Activated T-helper 1 cell treated with anti-CD3 and anti-CD28 coated beads, Interleukin-12 subunit alpha, Interleukin-12 subunit beta, Interleukin-2, Interleukin-4 antibody, amounts not matched to agents 30 ng/mL and 10 ng/mL and 1 ng/mL, durations not matched to agents 14 hours and 24 hours and 36 hours (primary cell): ENCODE measurements at places on chromosomes 4 and X.

DNA sequence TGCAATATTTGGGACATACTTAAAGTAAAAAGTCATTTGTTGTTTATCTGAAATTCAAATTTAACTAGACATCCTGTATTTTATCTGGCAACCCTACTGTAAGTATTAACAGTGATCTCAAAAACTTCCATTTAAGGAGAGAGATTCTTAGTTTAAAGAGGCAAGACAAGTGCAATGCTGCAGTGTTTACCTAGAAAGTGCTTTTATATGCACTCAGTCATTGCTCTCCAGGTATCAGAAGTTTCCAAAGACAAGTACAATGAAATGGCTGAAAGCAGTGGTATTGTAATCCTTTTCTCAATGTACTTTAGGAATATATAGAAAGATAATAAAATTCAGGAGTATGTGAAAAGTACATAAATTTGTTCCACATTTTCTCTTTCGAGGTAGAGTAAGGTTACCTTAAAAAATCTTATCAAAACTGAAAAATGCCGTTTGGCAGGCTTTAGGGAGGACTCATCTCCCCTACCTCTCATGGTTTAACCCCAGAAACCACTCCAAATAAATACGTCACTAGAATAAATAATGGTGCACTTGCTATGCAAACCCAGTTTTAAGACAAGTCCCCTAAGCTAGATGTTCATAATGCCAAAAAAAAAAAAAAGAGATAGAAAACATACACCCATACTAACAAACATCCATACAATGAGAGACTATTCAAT, 45.7 kb downstream of the ELF2 start:
- DNase-seq: no peak

DNA sequence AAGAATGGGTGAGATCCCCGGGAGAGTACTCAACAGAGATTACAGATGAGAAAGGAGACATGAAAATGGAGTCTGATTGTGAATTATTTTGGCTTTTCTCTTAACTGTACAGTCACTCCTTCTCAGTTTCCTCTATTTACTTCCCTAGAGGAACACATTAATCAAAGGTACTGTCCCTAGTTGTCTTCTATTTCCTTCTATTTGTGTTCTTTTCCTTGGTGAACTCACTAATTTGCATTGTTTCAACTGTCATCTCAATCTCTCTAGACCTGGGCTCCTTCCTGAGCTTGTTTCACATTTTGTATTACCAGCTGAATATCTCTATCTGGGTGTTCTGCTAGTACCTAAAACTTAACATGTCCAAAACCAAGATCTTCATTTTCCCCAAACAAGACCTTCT, 59.8 kb downstream of the ABCB7 start:
- no peak for DNase-seq

DNA sequence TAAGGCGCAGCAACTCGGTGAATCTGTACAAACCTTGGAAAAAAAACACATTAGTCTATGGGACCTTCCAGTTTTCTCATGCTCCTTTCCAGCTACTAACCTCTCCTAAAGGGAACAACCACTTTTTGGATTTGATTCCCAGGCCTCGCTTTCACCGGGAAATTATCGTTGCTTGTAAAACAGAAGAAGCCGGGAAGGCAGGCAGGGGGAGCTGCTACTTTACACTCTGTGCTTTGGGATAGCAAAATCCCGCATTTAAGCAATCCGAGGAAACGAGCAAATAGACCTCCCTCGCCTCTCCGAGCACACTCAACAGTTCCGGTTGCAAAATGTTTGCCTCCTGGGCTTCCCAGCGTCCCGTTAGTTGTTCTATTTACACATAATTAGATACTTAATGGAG, 1.2 kb downstream of the CD38 start:
- no peak for DNase-seq

- DNase-seq: no peak
Observed at GRCh38 chr4:64497491-64497890, 88.2 kb upstream of the TECRL start.

GRCh38 chr4:67436742-67437141, 108.6 kb downstream of the CENPC start:
- DNase-seq: no peak

GRCh38 chr4:158176108-158176507, 3.3 kb upstream of the GASK1B start:
- DNase-seq: no peak

DNA sequence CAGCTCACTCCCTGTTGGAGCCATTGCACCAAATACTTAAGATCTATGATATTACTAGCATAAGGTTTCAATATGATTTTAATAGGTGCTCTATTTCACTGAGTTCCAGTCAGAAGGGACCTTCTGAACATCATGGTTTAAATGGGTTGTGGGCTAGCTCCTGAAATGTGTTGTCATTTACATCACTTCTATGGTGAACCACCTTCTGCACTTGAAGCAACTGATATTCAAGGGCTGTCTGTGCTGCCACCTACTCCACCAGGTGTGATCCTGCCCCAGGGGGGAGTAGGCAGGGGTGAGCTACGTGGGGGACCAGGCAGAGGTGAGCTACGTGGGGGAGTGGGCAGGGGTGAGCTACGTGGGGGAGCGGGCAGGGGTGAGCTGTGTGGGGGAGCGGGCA, 35.2 kb downstream of the RNF175 start:
- no peak for DNase-seq

GRCh38 chrX:99271641-99272040, 1138.4 kb downstream of the PCDH19 start:
- DNase-seq: no peak

DNA sequence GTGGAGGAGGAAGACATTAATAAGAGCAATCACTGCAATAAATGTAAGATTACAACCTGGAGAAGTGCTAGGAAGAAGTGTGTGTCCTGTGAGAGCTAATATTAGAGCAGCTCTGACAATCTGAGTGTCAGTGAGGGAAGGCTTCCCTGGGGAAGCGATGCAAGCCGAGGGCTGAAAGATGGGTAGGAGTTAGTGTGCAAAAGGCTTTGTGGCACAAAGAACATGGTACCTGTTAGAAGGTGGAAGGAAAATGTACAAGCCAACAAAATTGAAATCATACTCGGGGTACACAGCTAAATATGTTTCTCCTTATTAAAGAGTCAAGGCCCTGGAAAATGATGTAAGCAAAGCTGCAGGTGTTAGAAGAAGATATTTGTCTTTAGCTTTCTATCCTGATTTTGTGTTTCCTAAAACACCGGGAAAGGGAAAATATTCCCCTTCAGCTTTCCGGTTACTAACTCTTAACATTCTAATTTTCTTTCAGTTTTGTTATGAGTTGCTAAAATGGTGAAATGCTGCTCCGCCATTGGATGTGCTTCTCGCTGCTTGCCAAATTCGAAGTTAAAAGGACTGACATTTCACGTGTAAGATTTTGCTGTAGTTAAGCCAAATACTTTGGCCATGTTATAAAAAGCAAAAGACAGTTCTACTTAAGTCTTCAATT, 808 bp downstream of the THAP6 start:
- no peak for DNase-seq

GRCh38 chrX:119398587-119398973, 556 bp upstream of the SLC25A43 start:
- DNase-seq: no peak

- no peak for DNase-seq
Observed at GRCh38 chr4:67401902-67402301, 143.4 kb downstream of the CENPC start.

DNA sequence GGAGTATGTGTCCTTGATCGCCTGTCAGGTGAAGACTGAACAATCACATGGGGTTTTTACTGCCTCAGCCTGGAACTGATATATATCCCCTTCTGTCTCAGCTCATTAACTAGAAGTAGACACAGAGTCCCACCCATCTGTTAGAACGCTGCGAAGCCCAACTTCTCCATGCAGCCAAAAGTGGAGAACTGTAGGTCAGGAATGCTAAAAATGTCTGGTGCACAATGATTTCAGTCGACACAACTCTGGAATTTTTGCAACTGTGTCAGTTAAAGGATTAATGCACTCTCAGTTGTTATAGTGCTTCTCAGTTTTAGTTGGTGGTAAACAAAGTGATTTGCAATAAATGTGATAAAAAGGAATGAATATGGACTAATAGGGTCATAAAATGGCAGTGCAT, 287.2 kb downstream of the INPP4B start:
- DNase-seq: no peak

GRCh38 chr4:152509595-152510225, 26.2 kb downstream of the FBXW7 start:
- no peak for DNase-seq

DNA sequence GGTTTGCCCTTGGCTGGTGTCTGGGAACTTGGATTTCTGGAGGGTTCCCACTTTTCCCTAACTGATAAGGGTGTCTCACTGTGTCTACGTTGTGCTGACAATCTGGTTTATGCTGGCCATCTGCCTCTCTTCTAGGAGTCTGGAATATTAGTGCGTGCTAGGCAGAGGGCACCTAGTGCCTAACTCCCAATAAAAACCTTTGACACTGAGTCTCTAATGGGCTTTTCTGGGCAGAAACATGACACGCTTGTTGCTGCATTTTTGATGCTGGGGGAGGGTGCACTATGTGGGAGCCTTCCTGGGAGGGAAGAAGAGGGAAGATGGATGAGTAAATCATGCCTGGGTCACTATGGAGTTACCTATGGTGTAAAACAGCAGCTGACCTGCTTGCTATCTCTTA, 16.3 kb upstream of the ZNF41 start:
- DNase-seq: no peak

DNA sequence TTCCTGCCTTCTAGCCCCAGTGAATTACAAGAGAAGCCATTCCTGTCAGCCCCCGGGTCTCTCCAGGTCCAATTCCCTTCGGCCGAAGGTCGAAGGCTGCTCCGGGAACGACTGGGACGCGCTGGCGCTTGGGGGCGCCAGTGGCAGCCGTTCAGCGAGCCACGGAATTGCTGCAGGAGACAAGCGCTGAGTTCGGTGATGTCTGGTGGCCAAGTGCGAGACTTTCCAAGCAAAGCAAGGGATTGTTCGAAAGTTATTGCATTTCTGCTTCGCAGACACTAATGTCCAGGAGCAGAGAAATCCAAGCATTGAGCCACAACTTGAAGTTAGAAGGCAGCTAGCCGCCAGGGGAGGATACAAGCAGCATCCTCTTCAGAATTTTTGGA, 1.1 kb upstream of the DKK2 start:
- DNase-seq: no peak

DNA sequence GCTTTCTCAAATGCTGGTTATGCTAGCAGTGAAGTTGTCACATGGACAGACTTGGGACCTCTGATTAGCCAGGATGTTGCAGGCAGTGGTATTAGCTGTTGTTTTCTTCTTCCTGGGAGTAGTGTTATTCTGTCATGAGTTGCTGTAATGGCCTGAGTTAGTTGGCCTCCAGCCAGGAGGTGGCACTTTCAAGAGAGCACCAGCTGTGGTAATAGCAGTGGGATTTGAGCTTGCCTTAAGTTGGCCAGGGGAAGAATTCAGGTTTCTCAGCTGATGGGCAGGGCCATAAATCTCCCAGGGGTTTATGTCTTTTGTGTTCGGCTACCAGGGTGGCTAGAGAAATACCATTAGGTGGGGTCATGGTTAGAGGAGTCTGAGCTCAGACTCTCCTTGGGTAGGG, 132.6 kb downstream of the GLUD2 start:
- DNase-seq: no peak

DNA sequence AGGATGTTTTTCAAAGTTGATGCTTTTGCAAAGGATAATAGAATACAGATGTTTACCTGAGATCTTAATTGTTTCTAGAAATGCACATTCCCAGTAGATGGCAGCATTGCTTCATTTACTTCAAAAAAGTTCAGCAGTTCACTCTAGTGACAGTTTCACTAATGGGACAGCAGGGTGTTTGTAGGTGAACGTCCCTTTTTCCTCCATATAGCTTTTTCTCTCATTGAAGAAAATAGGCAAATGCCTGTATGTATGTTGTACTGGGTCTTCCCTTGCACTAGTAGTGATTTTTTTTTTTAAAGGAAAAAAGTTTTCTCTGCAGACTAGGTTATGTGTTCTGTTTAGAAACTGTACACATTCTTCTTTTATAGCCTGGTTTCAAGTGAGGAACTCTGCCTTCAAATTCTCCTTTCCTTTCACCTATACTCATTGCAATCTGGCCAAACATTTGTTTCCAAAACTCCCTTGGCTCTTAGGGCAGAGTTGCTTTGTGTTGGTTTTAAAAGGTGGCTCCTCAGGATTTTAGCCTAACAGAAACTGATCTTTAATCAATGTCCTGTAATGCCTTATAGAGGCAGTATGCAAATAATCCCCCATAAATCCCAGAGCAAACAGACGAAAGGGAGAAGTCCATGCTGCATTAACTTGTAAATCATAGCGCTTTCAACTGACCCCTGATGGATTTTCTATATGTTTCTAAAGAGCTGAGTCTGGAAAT, 86.3 kb downstream of the EGF start:
- peak; percentile 14 for DNase-seq

- DNase-seq: no peak
Observed at GRCh38 chr4:36196145-36196913, 48.0 kb downstream of the ARAP2 start.

DNA sequence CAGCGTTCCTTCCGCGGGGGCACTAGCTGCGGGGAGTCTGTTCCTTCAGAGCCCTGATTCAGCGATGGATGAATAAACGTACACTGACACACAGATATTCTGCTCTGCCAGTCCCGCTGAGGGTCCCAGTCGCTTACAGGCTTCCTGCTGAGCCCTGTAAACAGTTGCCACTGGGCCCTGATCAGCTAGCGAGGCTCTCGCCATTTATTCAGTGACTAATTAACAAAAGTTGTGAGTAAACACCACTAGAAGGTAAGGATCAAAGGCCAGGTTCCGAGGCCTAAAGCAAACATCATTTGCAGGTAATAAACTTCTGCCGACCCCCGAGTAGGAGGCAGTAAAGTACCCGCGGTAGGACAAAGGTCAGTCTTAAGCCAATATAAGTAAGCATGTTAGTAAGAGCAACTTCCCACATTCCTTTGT, 442.6 kb upstream of the GALNT7 start:
- no peak for DNase-seq

- no peak for DNase-seq
Observed at GRCh38 chrX:132704769-132705168, 215.9 kb upstream of the MBNL3 start.

GRCh38 chr4:32472918-32473317, 1752.7 kb downstream of the PCDH7 start:
- DNase-seq: no peak

DNA sequence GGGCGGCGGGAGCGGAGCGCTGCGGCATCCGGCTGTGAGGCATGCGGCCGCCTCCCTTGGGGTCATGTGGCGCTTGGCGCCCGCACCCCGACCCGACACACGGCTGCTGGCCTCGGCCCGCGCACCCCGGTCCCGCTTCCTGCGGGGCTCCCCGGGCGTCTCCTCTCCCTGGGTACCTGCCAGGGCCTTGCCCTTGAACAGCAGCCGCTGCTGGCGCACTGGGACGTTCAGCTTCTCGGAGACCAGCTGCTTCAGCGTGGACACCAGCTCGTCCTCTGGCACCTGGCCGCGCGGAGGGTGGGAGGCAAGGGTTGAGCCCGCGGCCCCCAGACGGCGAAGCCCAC, 391 bp downstream of the UBL4A start:
- DNase-seq: peak; percentile 28

- DNase-seq: peak; percentile 89
Observed at GRCh38 chr4:70839589-70840093, at the start of gene GRSF1. Gene GRSF1 (minus strand): TSS chr4:70839890. CDS start chr4:70839827, 63 bp downstream.

DNA sequence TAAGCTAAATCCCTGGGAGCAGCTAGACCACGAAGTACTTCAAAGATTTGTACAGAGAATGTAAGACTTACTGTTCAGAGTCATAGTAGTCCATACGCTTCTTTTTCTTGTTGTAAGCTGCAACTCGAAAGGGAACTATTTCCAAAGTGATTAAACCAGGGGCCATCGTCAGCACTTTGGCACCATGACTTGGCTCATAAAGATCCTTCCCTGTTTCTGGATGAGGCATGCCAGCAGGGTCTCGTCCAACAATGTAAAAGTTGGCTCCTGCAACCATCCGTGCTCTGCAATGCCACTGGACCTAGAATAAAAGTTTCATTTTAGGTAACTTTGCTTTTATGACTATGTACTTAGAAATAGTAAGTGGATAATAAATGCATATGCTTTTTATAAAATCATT, 88.5 kb downstream of the PAPSS1 start:
- DNase-seq: no peak
